ENCODE measurements at places on chromosomes 12 and 14.

- no peak for DNase-seq
Observed at GRCh38 chr12:124386661-124387527, 92.0 kb downstream of the RFLNA start.

DNA sequence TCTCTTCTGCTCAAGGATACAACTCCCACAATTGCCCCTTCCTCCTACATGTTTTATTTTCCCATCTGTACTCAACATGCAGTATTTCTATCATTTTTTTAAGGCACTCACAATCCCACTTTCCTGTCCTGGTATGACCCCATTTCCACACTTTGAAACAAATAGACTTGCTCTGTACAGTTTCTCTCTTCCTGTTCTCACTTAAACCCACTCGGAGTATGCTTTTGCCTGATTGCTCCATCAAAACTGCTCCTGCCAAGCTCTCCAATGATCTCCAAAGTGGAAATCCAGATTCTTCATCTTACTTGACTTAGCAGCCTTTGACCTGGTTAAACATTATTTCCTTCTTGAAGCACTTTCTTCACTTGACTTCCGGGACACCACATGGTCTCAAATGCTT is 384.5 kb downstream of the SEC23A start:
- no peak for DNase-seq

DNA sequence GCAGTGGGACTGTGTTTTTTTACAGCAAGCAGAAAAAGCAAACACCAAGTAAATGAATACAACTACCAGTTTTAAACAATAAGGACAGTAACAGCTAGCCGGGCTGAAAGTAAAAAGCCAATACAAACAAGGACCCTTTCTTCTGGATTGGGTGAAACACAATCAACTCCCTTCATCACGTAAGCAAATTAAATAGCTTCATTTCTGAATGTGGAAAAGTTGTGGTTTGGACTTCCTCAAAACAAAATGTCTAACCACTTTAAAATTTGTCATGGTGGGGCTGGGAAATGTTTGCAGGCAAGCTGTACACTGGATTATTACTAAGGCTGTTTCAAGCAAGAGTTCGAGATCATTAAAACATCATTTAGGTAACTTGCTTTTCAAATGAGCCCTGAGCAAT is 47.4 kb downstream of the TCHP start:
- no peak for DNase-seq

GRCh38 chr12:89752341-89752740 is 43.7 kb upstream of the ATP2B1 start:
- DNase-seq, result no peak
